ENCODE measurements at places on chromosomes 13 and 19.

GRCh38 chr13:98792321-98792720, 39.8 kb upstream of the SLC15A1 start:
- DNase-seq = peak; percentile 23
- H3K4me3 ChIP-seq = no peak overlapping the region
- no peak overlapping the region for H3K27ac ChIP-seq
- no peaks in the 10 kb centered on the region for H3K36me3 ChIP-seq
- H3K4me1 ChIP-seq = no peaks in the 10 kb centered on the region

DNA sequence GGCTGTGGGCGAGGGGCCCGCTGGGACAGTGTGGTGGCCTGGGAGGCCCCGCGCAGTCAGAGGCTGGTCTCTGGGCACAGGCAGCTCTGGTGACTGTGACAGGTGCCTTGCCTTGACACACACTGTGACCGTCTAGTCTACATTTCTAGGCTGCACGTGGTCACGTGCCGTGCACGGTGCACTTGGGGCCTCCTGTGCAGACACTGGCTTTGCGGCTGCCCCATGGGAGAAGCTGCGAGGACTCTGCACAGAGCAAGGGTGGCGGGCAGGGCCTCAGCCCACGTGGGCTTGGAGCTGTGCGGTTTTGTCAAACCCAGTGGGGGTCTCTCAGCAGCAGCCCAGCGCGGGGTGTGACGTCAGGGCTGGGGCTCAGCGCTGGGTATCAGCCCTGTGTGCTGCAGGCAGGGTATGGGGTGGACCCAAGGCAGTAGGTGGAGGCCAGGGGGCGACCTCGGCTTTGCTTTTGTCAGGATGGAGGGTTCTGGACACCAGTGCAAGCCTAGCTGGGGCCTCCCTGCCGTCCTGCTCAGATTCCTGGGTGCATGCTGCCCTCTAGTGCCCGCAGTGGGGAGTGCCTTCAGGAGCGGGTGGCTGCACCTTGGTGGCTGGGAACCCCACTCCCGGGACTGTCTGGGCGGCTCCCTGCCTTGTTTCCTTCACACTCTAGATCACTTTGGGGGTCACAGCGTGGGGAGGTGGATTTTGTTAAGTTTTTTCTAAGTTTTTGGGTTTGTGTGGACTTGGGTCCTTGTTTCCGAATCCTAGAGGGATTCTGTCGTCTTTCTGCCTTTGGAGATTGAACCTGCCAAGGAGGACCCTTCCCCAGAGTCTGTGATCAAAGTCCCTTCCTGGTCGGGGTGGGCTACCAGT, 62.6 kb downstream of the KDM4B start:
- H3K27ac ChIP-seq = no peak overlapping the region
- peaks cover 5% of the 10 kb centered on the region for H3K36me3 ChIP-seq
- H3K27me3 ChIP-seq = no peaks in the 10 kb centered on the region

- no peaks in the 10 kb centered on the region for H3K36me3 ChIP-seq
- H3K4me3 ChIP-seq = no peak overlapping the region
- H3K27me3 ChIP-seq = no peaks in the 10 kb centered on the region
- peak; percentile 23 for DNase-seq
Observed at GRCh38 chr13:75825161-75825560, 189.0 kb downstream of the LMO7 start.

DNA sequence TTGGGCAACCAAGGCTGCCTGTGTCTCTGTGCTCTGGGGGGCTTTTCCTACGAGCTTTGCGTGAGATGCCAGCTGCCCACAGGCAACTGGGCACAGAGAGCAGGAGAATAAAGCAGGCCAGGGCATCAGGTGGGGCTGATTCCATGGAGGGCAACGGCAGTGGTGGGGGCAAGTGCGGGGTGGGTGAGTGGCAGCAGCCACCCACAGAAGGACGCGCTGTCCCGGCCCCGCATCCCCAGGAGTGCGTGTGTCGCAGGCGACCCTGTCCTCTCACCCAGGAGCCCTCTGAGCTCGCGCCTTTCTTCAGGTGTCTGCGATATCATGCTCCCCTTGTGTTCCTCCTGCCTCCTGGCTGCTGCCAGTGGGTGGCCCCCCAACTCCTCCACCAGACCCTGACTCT, 67.4 kb downstream of the MCF2L start:
- no peak overlapping the region for H3K4me3 ChIP-seq
- H3K27me3 ChIP-seq = no peaks in the 10 kb centered on the region
- no peaks in the 10 kb centered on the region for H3K4me1 ChIP-seq
- no peaks in the 10 kb centered on the region for H3K36me3 ChIP-seq
- H3K27ac ChIP-seq = no peak overlapping the region
- no peak for DNase-seq

DNA sequence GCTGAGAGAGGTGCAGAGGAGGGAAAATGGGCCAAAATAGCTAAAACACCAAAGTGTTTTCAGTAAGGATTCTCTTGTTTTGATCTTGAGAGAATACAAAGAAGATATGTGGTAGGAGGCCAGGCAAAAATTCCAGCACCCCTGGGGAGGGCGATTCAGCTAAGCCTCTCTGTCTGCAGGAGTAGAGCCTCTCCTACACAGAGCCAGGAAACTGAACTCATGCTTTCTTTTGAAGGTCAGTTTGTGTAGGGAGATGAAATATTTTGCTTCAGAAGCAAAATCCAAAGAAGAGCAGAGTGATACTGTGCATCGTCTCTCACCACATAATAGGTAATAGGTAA, 565.0 kb downstream of the FGF9 start:
- H3K27me3 ChIP-seq = no peaks in the 10 kb centered on the region
- H3K4me1 ChIP-seq = peaks cover 14% of the 10 kb centered on the region
- no peaks in the 10 kb centered on the region for H3K36me3 ChIP-seq
- no peak overlapping the region for H3K4me3 ChIP-seq
